Activated T-cell treated with anti-CD3 and anti-CD28 coated beads for 1 hour (primary cell): ENCODE measurements at places on chromosomes 3 and 15.

- DNase-seq, result no peak
Observed at GRCh38 chr3:195226900-195227447, 44.0 kb downstream of the XXYLT1 start.

DNA sequence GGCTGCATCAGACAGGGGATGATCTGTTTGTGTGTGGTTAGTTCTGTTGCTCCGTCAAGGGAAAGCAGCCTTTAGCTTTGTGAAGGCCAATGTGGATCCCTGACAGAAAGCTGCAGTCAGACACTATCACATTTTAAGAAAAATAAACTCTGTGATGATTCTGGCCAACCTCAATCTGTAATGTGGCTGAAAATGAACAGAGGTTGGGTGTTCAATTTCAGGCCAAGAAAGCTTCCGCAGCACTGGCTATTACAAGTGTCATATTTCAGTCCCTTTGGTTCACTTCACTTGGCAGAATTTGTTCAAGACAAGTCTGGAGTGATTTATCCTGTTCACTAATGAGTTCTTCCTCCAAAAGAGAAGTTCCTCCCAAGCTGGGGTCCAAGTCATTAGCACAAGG, 571.8 kb upstream of the IL12A start:
- DNase-seq, result no peak

DNA sequence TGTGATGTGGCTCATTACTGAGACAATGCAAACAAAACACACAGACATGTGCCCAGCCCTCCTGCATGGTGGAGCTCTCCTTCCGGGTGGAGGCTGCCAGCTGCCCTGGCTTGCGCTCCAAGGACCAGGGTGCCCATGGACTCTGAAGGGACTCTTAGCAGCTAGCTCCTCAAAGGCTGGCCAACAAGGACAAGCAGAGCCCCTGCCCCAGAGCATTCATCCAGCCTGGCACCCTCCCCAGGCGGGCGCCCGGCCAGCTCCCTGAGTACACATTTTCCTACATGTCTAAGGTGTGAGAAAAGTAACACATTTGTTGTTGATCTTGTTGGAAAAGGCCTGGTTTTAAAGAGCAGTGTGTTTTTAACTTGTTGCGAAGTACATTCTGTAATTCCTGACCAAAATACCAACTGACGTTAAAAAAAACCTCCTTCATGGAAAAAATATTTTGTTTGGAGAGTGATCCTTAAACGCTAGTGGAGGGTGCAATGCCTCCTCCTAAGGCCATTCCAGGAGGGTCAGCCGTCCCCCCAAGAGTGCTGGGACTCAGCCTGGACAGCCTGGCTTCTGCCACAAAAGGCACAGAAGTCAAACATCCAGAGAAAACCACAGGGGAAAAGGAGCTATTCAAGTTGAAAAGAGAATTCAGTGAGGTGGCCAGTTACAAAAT, 86.9 kb downstream of the KLF15 start:
- DNase-seq, result no peak

- peak; percentile 27 for DNase-seq
Observed at GRCh38 chr15:90286678-90287077, 21.2 kb downstream of the NGRN start.

- DNase-seq, result no peak
Observed at GRCh38 chr3:99242271-99242670, 340.8 kb upstream of the DCBLD2 start.

GRCh38 chr15:99118258-99118632, 13.4 kb downstream of the SYNM start:
- no peak for DNase-seq

DNA sequence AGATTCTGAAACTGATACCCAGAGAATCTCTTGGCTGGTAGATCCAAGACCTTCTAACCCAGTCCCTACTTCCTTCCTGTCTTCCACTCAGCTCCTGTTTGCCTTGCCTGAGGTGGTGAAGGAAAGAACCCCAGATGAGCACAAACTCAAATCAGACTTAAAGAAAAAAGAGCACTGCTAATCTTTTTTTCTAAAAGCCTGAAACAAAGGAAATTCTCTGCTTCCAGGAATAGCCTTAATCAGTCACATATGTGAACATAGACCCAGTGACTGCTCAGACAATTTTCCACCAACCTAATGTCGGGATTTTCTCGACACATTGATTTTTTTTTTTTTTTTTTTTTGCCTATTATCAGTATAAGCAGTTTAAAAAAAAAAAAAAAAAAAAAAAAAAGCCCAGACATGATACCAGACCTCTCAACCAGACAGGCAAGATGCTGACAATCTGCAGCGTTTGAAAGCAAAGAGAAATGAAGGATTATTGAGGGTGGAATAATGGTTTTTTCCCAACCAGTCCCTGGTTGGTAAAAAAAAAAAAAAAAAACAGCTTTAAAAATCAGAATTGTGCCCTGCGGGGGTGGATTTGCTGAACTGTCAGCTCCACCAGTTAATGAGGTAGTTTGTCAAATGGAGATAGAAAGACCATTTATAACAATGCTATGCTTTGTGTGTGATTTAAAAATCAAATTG, 256.8 kb upstream of the RARB start:
- DNase-seq, result no peak

DNA sequence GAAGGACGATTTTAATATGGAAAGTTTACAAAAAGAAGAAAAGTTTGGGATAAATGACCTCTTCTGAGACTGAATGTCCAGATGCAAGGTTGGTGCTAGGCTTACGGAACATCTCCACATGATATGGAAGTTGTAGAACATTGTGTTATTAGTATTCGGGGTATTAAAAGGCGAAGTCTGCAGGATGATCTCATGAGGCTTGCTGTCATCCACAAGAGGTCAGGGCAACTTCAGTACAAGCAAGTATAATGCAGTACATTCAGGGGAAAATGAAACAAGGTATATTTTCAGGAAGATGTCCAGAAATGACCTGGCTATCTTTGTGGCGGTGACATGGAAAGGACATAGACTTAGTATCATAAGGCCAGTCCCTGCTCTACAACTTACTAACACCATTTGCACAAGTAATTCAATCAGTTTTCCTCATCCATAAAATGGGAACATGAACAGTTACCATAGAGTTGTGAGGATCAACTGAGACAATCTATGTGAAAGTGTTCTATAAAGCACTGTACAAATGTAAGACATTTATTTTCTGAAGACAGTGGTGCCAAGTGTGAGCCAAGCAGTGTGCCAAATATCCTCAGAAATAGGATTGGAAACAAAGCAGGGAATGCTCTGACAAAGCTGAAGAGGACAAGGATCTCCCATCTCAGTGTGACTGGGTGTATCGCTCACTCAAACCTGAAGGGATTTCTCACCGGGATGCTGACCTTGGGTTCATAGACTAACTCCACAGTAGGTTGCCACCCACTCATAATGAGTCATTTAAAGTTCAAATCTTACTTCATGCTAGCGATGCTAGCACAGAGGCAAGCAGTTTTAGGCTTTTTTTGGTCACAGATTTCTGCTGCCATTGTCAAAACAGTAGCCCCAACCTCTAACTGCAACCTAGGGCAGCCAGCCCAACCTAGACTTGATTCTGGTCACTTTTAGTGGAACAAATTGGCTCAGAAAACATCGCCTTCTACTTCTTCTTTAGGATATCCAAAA, 118.3 kb downstream of the TIGIT start:
- no peak for DNase-seq

GRCh38 chr3:196650740-196651311, 11.3 kb downstream of the NRROS start:
- no peak for DNase-seq

DNA sequence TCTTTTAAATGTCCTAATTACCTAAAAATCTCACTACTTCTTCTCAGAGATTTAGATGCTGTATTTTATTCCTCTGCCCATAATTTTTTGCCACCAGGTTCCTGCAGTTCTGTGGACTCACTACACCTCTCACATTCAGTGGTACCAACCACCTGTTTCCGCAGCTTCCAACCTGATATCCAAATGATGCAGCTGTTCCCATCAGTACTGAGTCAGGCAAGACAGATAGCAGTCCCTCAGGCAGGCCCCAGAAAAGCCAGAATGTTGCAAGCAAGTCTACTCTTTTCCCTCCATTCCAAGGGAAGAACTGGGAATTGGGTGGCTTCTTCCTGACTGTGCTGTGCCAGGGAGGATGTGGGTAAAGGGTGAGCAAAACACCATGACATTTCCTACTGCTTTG, 39.0 kb downstream of the MNS1 start:
- no peak for DNase-seq

DNA sequence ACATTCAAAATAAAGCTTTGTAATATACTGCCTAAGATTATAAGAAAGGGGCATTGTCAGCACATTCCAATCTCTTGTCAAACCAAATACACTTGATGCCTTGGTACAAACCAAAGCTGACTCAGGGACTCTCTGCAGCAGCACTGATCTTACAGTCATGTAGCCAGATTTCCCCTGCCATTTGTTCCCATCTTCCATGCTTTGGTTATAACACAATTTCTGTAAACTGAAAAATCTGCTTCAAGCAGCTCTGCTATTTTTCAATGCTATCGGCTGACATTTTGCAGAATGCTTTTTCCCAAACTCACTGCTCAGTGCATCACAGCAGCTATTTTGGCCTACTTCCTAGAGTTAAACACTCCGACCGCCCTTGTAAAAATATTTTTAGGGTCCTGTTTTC, 18.2 kb downstream of the PLOD2 start:
- DNase-seq, result no peak

- no peak for DNase-seq
Observed at GRCh38 chr3:95567346-95567745, 1247.0 kb upstream of the EPHA6 start.

DNA sequence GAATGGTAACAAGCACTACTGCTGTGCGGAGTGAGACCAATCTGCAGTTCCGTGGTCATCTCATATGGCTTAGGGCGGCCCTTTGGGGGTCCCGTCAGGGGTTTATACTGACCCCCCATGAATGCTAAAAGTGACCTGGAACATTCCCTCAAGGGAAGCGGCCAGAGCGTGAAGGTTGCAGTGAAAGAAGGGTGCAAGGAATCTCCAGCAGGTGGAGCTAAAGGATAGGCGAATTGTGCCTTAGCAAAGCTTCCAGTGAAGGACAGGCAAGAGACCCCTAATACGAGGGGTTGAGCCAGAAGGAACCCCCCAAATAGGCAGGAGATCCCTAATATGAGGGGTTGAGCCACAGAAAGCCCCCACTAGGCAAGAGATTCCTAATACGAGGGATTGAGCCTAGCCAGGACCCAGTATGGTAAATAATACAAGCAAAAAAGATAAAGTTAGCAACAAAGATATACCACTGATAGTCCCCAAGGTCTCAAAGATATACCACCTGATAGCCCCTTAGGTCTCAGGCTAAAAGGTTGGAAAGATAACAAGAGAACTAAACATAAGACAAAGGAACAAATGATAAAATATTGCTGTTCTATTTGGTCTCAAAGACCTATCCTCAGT, 32.8 kb downstream of the ZNF589 start:
- DNase-seq, result peak; percentile 42

- no peak for DNase-seq
Observed at GRCh38 chr15:59680870-59681269, 8.2 kb downstream of the BNIP2 start.
